ENCODE measurements at places on chromosomes 2 and 18. TPM values are rescaled to one million over a fixed set of nuclear protein-coding genes. Genes with fewer than 3 reads are reported as not detected.

EPB41L3 gene
- total RNA-seq: 6.2 TPM

TUBA4A gene
- 22.9 TPM for total RNA-seq

GULP1 gene
- under 0.01 TPM for total RNA-seq

KATNAL2 gene
- total RNA-seq: 2.2 TPM

CNDP1 gene
- not detected for total RNA-seq

LINC00305 gene
- not detected for total RNA-seq

TEX44 gene
- total RNA-seq: not detected

TMEM17 gene
- total RNA-seq: 2.4 TPM

RAX gene
- not detected for total RNA-seq

TEX261 gene
- total RNA-seq: 18.9 TPM

ABCA12 gene
- total RNA-seq: not detected

ARMC9 gene
- total RNA-seq: 9.7 TPM

ACVR1C gene
- 0.27 TPM for total RNA-seq

GAREM2 gene
- 0.54 TPM for total RNA-seq

CPLX4 gene
- not detected for total RNA-seq

SMYD1 gene
- total RNA-seq: not detected

ADD2 gene
- total RNA-seq: 4.3 TPM

CEP192 gene
- 21.0 TPM for total RNA-seq

GPR45 gene
- not detected for total RNA-seq

CFAP221 gene
- not detected for total RNA-seq

CNRIP1 gene
- 40.7 TPM for total RNA-seq

ORC2 gene
- total RNA-seq: 7.5 TPM

USP37 gene
- total RNA-seq: 3.8 TPM

IL36A gene
- total RNA-seq: under 0.01 TPM

DOK6 gene
- total RNA-seq: 1.3 TPM

INHBB gene
- total RNA-seq: under 0.01 TPM

KCNK3 gene
- total RNA-seq: under 0.01 TPM

LBX2 gene
- total RNA-seq: 0.54 TPM

CIB4 gene
- not detected for total RNA-seq

AOX1 gene
- 4.8 TPM for total RNA-seq

TEKT4 gene
- not detected for total RNA-seq

KIF1A gene
- total RNA-seq: not detected

PLA2R1 gene
- 2.4 TPM for total RNA-seq

CXCR1 gene
- total RNA-seq: under 0.01 TPM

FANCL gene
- 17.5 TPM for total RNA-seq

GBX2 gene
- total RNA-seq: not detected

DNAJC27 gene
- total RNA-seq: 5.9 TPM

RAD51AP2 gene
- total RNA-seq: not detected

INSIG2 gene
- total RNA-seq: 3.5 TPM

MYO7B gene
- 1.9 TPM for total RNA-seq

HSBP1L1 gene
- 6.2 TPM for total RNA-seq

NYAP2 gene
- total RNA-seq: under 0.01 TPM

CCDC178 gene
- not detected for total RNA-seq

AQP12B gene
- under 0.01 TPM for total RNA-seq

RTP5 gene
- 1.1 TPM for total RNA-seq

GNAL gene
- 0.27 TPM for total RNA-seq

RBM44 gene
- 0.27 TPM for total RNA-seq

CTIF gene
- total RNA-seq: 8.6 TPM

CDH2 gene
- 3.5 TPM for total RNA-seq

COL4A3 gene
- under 0.01 TPM for total RNA-seq

POU3F3 gene
- not detected for total RNA-seq

SGPP2 gene
- total RNA-seq: under 0.01 TPM

RIT2 gene
- not detected for total RNA-seq

MC5R gene
- total RNA-seq: not detected

MLPH gene
- 0.54 TPM for total RNA-seq

KIAA2012 gene
- total RNA-seq: not detected

CHRNG gene
- not detected for total RNA-seq

RUFY4 gene
- total RNA-seq: 1.1 TPM
